Activated T-cell treated with anti-CD3 and anti-CD28 coated beads, Interleukin-2, amount 50 U/mL, for 72 hours (primary cell): ENCODE measurements at places on chromosomes 3 and 15. TPM values are rescaled to one million over a fixed set of nuclear protein-coding genes. Genes with fewer than 3 reads are reported as not detected.

Gene PLD1
- total RNA-seq, result 0.65 TPM

Gene GOLGA6D
- not detected for total RNA-seq

Gene CHCHD6
- total RNA-seq, result 9.9 TPM

Gene THOC7
- 79.0 TPM for total RNA-seq

Gene FBXO40
- not detected for total RNA-seq

Gene DLG1
- 70.8 TPM for total RNA-seq

Gene CRYGS
- total RNA-seq, result 7.1 TPM

Gene RETNLB
- not detected for total RNA-seq

Gene DCLK3
- total RNA-seq, result not detected

Gene STAC
- not detected for total RNA-seq

Gene TRANK1
- 19.1 TPM for total RNA-seq

Gene CCDC51
- 16.7 TPM for total RNA-seq

Gene P2RY1
- 1.7 TPM for total RNA-seq

Gene SPESP1
- 0.58 TPM for total RNA-seq

Gene DGKG
- 0.42 TPM for total RNA-seq

Gene APBA2
- total RNA-seq, result 9.1 TPM

Gene C3orf20
- 1.1 TPM for total RNA-seq

Gene BNC1
- total RNA-seq, result not detected

Gene FMN1
- total RNA-seq, result 0.74 TPM

Gene ARL14
- total RNA-seq, result not detected

Gene CMTM8
- 9.0 TPM for total RNA-seq

Gene CERS3
- total RNA-seq, result 2.2 TPM

Gene GABRG3
- total RNA-seq, result not detected

Gene ZNF80
- total RNA-seq, result 1.4 TPM

Gene CHDH
- 0.89 TPM for total RNA-seq

Gene DCBLD2
- 1.1 TPM for total RNA-seq

Gene FEZF2
- total RNA-seq, result not detected

Gene ZPLD1
- 0.32 TPM for total RNA-seq
